ENCODE measurements at places on chromosomes 6 and 20. TPM values are rescaled to one million over a fixed set of nuclear protein-coding genes. Genes with fewer than 3 reads are reported as not detected.

ARMC2 gene
- 2.5 TPM for polyA plus RNA-seq

SLC17A4 gene
- not detected for polyA plus RNA-seq

ZSCAN23 gene
- polyA plus RNA-seq, result 0.13 TPM

COL11A2 gene
- 0.31 TPM for polyA plus RNA-seq

C20orf202 gene
- polyA plus RNA-seq, result not detected

WFDC2 gene
- polyA plus RNA-seq, result not detected

CD24 gene
- polyA plus RNA-seq, result 0.82 TPM

FOXA2 gene
- polyA plus RNA-seq, result not detected

NINL gene
- 1.9 TPM for polyA plus RNA-seq

COL19A1 gene
- not detected for polyA plus RNA-seq

DEFB132 gene
- not detected for polyA plus RNA-seq

PDYN gene
- not detected for polyA plus RNA-seq

DNA sequence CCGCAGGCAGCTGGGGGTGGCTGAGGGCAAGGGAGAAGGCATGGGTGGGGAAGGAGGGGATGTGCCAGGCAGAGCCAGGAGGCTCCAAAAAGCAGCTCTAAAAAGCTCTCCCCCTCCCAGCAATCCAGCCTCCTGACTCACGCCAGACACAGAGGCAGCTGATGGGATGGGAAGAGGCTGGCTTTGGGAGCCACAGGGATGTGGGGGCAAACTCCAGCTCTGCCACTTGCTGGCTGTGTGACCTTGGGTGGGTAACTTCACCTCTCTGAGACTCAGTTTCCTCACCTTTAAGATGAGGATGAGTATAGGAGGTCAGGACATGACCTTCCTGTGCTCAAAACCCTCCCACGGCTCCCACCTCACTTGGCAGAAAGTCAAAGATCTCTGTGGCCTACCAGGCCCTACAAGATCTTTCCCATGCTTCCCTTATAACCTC is 148.9 kb downstream of the CEBPB start:
- peak; percentile 88 for DNase-seq

DNA sequence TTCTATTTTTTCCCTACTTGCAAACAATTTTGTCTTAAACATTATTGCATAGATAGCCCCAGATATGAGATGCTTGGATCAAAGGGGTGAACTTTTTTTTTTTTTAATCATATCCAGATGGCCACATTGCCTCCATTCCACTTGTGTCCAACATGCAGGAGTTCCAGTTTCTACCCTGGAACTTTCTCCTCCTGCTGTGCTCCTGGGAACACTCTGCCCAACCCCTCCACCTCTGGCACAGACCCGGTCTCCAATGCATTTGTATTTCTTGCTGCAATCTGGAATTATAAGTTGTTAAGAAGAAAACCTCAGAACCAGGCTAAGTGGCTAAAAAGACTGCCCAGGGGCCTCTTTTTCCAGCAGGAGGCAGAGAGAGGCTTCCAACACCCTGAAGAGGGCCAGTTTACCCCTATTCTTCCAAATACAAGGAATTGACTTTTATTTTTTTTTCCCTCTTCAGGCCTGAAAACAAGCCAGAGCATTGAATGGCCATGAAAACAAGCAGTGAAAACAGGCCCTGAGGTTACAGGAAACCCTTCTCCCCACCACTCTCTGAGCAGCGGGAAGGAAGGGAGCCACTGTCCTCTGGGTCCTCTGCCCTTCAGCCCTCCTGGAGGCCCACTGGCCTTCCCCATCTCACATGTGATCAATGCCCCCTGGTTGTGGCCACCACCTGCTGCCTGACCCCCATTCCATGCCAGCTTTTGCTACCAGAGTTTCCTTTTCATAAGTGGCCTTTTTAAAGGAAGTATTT is 44.3 kb downstream of the PDYN start:
- no peak for DNase-seq

GRCh38 chr6:32815996-32816395 is 806 bp downstream of the HLA-DOB start:
- no peak for DNase-seq

GRCh38 chr20:57325632-57326356 is 3.8 kb upstream of the SPO11 start:
- DNase-seq, result no peak

GRCh38 chr6:122569230-122569771 is 40.9 kb upstream of the PKIB start:
- DNase-seq, result peak; percentile 5

GRCh38 chr6:89927791-89928550 is 33.7 kb downstream of the GJA10 start:
- peak; percentile 15 for DNase-seq

GRCh38 chr6:102902471-102902870 is 1509.0 kb downstream of the GRIK2 start:
- DNase-seq, result no peak

DNA sequence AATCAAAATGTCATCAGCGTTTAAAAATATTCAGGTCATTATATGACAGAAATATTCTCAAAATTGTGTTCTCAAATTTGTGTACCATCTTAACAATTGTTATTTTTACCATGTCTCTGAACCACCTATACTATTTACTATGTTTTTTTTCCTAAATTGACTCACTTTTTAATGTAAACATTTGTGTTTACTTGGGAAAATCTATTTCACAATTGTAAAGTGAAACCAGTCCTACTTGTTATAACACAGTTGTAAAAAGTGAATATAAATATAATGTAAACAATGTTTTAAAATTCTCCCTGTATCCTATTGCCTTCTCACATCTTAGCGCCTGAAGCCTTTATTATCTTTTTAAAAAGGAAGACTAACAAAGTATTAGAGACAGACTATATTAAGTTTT is 83.5 kb downstream of the ADGRG6 start:
- no peak for DNase-seq

- DNase-seq, result no peak
Measured at GRCh38 chr6:36132246-36132895, 2.1 kb downstream of the MAPK13 start.

DNA sequence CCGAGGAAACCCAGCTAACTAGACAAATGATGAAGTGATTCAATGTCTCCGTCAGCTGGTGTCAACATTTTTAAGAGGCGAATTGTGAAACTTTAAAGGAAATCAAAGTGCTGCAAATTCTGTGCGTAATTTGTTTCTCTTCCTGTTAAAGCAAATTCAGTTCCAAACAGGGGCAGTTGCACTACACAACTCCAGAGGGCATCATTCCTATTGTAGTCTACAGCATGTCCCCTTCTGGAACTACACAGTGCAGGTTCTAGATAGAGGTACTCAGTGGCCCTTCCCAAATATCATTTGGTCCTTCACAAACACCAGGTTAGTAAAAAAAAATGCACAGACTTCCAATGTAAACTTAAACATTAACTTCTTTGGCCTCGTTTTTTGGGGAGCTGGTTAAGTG is 38.3 kb upstream of the SMLR1 start:
- no peak for DNase-seq

DNA sequence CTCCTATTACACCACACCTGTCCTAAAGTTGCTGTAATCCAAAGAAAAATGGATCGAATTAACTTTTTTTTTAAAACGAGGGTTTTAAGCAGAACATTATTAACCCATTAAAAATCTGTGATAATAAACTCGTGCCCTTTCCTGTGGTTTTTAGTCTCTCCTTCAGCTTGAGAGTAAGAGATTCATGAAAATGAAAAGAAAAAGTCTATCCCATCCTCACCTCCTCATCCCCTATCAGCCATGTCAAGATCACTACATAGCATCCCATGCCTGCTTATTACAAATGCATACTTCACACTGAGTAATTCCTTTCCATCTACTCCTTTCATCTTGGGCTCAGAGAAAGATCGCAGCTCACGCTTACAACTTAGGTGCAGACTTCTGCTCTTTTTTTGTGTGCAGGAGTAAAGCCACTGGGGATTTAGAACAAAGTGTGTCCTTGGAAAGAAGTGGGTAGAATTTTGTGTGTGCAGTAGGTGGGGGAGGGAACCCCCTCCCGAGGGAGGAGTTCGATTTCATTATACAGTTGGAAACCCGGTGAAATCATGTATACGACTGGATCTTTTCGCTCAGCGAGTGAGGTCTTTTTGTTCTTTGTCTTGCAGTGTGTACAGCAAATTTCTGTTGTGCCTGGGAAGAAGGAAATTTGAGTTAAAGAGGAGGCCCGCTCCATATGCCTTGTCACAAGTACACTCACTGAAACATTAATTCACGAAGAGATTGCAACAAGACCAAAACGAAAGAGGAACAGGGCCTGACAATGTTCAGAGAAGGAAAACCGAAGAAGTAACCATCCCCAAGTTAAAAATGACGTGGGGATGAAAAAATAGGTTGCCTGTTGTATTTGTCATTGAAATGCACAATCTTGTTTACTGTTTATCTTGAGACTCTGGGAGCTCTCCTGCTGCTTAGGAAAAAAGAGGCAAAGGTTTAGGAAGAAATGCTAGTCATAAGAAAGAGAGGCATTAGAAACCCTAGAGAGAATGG is 146.5 kb upstream of the ZNF217 start:
- peak; percentile 70 for DNase-seq

GRCh38 chr6:68139130-68139529 is 496.0 kb upstream of the ADGRB3 start:
- DNase-seq, result no peak

DNA sequence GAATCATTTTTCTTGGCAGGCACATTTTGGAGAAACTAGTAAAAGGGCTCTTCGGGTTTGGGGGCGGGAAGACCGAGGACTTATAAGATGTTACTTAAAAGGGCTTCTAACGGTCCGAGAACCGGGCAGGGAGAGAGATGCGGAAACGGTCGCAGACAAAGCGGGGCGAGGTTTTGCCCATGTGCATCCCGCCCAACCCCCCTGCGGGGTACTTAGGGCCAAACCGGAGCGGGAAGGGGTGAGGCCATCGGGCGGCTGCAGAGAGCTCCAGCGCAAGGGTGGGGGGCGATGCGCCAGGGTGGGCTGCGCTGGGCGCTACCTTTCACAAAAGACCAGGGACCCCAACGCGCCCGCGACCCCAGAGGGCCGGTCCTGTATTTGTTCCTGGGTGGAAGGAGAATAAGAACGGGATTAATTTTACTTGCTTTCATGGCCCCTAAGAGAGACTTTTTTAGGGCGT is 616 bp downstream of the TUBB start:
- DNase-seq, result peak; percentile 80

GRCh38 chr20:20277894-20278335 is 90.0 kb upstream of the INSM1 start:
- no peak for DNase-seq

GRCh38 chr20:25336561-25337422 is 53.8 kb downstream of the ABHD12 start:
- DNase-seq, result peak; percentile 12

DNA sequence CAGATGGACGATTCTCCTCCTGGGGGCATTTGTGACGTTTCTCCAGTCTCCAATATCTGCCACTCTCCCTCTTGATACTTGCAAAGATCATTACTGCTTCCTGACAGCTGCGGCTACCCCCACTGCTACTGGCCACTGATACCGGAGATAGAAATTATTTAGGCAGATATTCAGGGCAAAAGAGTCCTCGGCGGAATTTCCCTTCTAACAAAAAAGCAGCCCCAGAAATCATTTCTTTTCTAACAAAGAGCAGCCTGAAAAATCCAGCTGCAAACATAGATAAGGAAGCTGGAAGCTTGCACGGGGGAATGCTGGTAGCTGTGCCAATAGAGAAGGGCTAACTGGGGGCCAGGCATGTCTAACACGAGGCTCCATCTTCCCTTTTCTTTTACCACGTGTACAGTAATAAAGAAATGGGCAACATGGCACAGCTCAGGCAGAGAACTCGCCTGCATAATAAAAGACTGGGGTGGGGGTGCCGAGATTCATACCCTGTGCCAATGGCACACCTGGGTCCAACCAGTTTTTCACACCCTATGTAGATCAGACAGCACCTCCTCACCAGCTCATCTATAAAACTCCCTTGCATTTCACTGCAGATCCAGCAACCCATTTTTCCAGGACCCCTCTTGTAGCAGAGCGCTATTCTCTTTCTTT is 6.1 kb downstream of the TP53RK start:
- no peak for DNase-seq

DNA sequence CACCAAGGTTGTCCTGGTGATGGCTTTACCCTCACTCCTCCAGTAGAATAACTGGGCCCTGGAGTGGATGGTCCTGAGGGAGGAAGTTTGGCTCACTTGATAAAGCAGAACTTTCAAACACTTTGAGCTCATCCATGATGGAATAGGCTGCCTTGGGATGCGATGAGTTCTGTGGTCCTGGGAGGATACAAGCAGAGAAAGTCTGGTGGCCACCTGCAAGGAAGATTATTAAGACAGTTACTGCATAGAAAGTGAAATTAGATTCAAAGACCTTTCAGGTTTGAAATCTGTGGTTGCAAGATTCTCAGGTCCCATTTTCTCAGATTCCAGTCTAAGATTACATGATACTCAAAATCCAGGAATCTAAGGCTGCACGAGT is 19.9 kb upstream of the CCN5 start:
- DNase-seq, result no peak

- DNase-seq, result peak; percentile 61
Measured at GRCh38 chr6:79671600-79672266, 40.6 kb downstream of the SH3BGRL2 start.

DNA sequence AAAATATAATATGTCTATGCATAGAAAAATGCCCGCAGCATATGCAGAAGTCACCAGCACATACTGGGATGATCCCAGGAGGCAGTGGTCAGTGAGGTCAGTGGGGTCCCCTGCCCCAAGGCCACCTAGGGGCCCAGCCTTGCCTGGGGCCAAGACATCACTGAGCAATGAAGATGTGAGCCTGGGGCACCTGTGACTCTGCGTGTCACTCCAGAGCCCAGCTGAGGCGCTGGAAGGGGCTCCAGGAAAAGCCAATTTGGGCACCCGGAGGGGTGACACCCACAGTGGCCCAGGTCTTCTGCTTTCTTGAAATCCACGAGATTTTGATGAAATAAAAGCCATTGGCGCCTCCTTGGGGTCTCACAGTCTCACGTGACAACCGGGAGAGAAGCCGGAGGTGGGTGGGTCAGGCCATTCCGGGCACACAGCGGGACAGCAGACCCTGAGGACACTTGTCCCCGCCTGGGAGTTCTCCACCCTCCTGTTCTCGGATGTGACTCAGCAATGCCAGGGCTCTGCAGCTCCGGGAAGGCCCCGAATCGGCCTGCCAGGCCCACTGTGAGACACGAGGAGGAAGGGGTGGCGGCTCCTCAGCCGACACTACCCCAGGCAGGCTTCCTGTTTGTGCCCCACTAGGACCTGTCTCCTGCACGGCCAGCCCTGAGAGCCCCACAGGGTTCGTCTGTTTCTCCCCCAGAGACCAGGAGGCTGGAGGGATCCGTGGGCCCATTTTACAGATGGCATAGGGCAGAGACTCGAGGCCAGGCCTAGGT is 24.4 kb upstream of the SLCO4A1 start:
- DNase-seq, result no peak

- no peak for DNase-seq
Measured at GRCh38 chr6:135310291-135310690, 129.2 kb downstream of the MYB start.

DNA sequence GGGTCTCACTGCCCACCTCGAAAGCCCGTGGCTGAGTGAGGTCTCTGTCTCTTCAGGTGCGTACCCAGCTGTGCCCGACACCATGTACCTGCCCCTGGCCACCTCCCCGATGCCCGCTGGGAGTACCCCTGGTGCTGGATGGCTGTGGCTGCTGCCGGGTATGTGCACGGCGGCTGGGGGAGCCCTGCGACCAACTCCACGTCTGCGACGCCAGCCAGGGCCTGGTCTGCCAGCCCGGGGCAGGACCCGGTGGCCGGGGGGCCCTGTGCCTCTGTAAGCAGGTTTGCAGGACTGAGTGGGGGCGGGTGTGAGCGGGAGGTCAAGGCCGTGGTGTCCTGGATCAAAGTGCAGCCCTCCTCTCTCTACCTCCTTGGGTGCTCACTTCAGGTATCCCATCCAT is 4.7 kb downstream of the CCN5 start:
- no peak for DNase-seq

- DNase-seq, result no peak
Measured at GRCh38 chr6:24744911-24745310, 26.0 kb upstream of the C6orf62 start.
